Activated T-helper 1 cell treated with anti-CD3 and anti-CD28 coated beads, Interleukin-2, amount 50 U/mL, for 16 hours (primary cell): ENCODE measurements at places on chromosomes 12 and 14.

GRCh38 chr14:32925439-32925838 lies 13.2 kb upstream of the NPAS3 start:
- DNase-seq = no peak

- no peak for DNase-seq
These were observed 38.3 kb downstream of the RPS6KA5 start for GRCh38 chr14:91021991-91022621.

GRCh38 chr14:51079085-51079484 lies 15.8 kb downstream of the TRIM9 start:
- no peak for DNase-seq

- no peak for DNase-seq
These were observed 204.3 kb upstream of the FRMD6 start for GRCh38 chr14:51447411-51447810.

- DNase-seq = no peak
These were observed 450.6 kb downstream of the ZFP36L1 start for GRCh38 chr14:68342216-68342763.

GRCh38 chr12:132057691-132058090 lies 86.4 kb downstream of the DDX51 start:
- DNase-seq = no peak

- no peak for DNase-seq
These were observed 178.4 kb downstream of the BMP4 start for GRCh38 chr14:53778263-53778662.

- DNase-seq = no peak
These were observed 630 bp downstream of the ALDH1L2 start for GRCh38 chr12:105083551-105084105.

- no peak for DNase-seq
These were observed 155.5 kb downstream of the DACT1 start for GRCh38 chr14:58793131-58793740.

DNA sequence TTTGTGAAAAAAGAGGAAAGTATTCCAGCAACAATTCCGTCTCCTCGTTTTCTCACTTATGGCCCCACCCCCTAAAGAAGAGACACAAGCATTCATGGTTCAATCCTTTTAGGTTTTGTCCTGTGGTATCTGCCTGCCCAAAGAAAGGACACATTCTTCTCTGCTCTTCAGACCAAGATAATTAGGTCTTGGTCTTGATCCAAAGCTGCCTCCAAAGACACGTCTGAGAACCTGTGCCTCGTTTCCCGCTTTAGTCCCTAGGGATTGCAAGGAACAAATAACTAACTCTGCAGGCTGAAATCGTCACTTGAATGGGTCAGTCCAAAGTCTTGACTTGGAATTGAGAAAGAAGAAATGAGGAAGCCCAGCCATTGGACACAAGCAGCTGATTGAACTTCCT lies 202.7 kb upstream of the FAR2 start:
- no peak for DNase-seq

- DNase-seq = no peak
These were observed 100.5 kb upstream of the SLC38A2 start for GRCh38 chr12:46472893-46473633.

GRCh38 chr12:106919910-106920544 lies 35.7 kb upstream of the TMEM263 start:
- no peak for DNase-seq

DNA sequence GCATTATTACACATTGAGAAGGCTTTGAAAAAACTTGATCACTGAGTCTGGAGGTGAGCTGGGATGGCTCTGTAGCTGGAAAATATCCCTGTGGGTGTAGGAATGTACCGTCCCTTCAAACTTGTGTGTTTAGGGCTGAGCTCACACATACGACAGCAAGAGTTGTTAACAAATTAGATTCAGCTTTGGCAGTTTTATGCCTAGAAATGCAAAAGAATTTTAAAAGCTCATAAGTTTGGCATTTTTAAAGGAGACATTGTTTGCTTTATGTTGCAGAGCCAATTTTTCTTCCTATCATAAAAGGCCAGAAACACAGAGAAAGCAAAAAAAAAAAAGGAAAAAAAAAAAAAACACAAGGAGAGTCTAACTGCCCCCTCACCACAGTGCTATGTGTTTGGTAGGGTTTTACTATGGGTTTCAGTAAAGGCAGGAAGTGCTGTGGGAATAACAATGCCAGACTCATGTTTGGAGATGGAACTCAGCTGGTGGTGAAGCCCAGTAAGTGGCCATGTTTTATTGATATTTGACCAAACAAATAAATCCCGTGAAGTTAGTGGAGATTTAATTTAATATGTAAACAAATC lies 78.4 kb downstream of the DAD1 start:
- no peak for DNase-seq

DNA sequence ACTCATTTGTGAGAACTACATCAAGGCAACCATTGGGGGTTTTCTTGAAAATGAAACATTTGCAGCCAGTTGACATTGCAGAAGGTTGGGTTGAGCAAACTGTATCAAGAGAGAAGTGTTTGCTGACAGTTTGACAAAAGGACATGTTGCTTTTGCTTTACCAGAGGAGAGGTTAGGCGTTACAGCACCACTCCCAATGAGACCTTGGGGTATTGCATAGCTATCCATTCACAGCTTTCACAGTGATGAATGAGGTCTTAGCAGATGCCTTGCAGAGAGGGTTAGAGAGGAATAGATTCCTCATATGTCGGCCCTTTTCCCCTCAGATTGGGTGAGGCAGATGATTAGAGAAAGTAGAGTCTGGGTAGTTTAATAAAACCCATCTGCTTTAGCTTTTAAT lies 988.9 kb upstream of the FLRT2 start:
- DNase-seq = no peak

DNA sequence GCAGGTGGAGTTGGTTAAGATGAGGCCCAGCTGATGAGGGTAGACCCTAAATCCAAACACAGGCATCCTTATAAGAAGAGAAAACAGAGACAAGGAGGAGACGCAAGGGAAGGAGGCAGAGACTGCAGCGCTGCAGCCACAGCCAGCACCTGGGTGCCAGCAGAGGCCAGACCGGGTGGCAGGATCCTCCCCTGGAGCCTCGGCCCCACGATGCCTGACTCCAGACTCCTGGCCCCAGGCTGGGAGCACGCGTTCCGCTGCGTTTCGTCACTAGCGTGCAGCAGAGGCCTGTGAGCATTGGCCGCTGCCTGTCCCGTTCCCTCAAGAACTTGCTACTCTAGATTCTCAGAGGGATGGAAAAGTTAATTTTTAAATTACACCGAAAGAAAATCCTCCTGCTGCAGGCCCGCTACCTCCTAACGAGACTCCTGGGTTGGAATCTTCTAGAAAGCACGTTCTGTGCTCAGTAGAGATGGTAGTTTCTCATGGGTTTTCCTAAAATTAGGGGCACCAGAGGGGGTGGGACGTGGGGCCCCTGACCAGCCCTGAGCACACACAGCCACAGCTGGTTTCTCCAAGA lies 57.7 kb upstream of the FBRSL1 start:
- DNase-seq = no peak

DNA sequence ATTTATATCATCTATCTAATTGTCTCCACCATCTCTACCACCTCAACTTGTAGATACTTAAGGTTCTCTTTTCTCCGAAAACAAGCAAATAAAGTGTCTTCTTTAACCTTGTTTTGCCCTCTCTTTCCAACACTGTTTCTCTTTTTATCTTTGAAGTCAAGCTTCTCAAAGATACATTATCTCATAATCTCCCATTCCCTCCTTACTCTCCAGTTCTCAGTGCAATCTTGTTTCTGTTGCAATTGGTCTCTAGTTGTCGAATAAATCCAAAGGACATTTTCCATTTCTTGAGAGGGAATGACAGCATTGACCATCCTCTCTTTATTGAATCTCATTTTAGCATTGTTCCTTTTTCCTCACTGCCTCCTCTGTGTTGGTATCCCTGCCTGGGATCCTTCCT lies 383.3 kb downstream of the SOX5 start:
- DNase-seq = no peak

DNA sequence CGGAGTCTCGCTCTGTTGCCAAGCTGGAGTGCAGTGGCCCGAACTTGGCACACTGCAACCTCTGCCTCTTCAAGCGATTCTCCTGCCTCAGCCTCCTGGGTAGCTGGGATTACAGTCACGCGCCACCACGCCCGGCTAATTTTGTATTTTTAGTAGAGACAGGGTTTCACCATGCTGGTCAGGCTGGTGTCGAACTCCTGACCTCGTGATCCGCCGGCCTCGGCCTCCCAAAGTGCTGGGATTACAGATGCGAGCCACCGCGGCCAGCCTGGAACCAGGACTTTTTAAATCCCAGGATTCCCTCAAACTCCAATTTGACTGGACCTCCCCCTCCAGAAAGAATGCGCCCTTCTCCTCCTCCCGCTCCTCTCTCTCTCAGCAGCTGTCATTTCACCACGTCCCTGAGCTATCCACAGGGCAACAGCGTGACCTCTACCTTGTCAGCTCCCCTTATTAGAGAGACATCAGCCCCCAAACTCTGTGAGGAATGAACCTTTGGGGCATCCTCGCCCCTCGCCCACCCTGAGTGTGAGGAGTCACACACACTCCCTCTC lies 2.0 kb downstream of the ESYT1 start:
- DNase-seq = no peak

- DNase-seq = no peak
These were observed 115.1 kb downstream of the TTC7B start for GRCh38 chr14:90700933-90701776.

DNA sequence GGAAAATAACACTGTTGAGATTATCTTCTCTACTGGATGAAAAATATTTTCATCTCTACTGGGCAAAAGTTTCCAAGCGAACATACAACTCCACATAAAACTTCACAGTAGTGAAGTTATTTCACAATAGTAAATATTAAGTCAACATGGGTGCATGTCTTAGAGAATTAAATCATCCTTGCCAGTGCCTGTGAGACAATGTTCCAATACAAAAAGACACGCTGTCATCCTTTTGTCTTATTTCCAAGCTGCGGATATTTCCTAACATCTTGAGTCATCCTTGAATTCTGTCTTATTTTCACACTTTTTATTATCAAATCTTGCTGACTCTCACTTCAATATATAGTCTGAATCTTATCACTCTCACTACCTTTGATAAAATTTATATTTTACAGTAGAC lies 142.9 kb upstream of the KITLG start:
- DNase-seq = no peak

DNA sequence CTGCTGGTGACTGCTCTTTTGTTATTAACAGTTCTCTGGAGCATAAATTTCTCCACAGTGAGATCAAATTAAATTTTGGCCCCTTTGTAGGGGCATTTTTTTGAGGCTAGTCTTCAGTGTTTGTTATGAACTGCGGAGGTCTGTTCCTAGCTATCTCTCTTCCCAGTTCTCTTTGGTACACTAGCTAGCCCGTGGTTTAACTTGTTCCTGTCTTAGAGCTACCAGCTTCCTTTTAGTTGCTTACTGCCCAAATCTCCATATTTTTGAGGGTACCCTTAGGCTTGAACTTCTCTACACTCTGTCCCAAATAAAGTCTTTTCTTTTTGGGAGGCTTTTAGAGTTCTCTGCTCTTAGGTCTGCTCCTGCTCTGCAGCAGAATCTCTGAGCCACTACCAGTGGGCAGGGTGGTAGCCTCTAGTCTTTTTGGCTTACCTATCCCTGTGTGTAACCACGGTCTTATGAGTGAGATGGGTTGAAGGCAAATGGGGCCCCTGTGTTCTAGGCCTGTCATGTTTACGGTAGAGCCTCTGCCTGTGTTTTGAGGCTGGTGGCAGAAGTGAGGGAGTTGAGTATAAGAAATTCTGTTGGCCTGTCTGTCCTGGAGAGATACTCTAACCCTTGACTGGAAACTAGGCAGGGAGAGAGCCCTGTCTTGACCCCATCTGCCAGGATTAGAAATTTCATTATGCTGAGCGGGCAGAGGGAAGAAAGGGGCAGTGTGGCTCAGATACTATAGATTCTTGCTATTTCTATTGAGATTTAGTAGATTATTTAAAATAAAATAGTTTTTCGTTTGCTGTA lies 21.0 kb downstream of the CNOT2 start:
- no peak for DNase-seq

GRCh38 chr14:50363714-50364111 lies 33.0 kb downstream of the CDKL1 start:
- DNase-seq = no peak

DNA sequence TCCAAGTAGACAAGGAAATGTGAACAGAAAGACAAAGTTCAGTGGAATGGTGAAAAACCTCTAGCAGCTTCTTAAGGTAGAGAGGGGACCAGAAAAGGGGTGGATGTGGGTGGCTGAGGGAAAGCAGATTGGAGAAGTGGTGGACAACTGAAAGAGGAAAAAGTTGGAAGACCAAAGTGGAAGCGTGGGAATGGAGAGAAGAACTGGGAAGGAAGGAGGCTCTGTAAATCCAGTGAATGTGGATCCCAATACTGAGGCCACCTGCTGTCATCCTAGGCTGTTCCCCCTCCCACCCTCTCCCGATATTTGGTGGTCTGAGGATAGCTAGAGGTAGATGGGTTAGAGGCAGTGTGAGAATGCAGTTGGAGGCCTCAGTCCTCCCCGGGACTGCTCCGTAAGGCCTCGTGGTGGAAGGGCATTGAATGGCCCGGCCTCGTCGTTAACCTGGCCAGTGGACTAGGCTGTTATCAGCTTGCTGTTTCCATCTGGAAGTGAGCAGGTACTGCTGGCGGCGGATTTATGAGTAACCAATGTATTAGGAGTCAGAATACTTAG lies 822 bp upstream of the POU6F1 start:
- no peak for DNase-seq

DNA sequence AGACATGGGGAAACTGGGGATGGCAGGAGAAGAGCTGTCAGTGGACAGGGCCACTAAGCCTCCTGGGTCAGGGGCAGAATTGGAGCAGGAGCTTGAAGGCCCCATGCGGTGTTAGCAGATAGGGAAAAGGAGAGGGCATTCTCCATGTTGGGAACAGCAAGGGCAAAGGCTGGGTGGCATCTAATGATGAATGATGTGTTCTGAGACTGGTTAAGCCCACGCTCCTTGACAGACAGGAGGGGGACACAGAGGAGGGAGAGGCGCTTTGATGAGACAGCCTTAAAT lies 63.0 kb downstream of the CLMN start:
- no peak for DNase-seq

DNA sequence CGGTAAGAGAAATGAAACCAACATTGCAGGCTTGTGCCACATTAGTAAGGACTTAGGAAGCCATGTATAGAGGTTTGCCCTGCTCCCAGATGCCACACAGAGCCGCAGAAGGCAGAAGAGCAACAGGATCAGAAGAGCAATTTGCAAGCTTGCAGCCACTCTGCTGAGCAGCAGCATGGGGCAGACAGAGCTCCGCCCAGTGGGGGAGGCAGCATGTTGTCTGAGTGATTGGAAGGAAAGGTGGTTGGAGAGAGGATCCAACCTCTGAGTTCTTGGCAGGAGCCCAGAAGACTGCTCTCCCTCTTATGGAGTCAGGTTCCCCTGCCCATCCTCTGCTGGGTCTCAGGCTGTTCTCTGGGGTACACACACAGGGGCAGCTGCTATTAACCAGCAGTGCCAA lies 2.3 kb upstream of the KRT6A start:
- no peak for DNase-seq

DNA sequence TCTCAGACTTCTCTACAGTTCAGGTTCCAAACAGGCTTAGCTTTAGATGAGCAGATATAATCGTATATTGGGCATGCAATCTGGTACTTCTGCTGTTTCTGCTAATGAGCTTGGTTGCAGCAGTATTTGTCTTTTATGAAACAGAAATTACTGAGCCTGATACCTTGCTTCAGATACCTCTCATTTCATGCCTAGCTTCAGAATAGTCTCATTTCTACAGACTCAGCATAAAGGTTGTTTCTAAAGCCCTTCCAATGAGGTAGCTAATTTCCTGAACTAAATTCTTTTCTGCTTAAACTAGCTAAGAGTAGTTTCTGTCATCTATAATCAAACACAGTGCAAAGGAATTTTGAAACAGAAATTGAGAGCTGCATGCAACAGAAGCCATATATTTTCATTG lies 275.0 kb upstream of the KITLG start:
- no peak for DNase-seq
